ENCODE measurements at places on chromosomes 3 and 15.

- no peak for DNase-seq
Measured at GRCh38 chr15:46441294-46442062, 806.6 kb downstream of the SQOR start.

- no peak for DNase-seq
Measured at GRCh38 chr15:85493260-85493659, 112.9 kb downstream of the AKAP13 start.

DNA sequence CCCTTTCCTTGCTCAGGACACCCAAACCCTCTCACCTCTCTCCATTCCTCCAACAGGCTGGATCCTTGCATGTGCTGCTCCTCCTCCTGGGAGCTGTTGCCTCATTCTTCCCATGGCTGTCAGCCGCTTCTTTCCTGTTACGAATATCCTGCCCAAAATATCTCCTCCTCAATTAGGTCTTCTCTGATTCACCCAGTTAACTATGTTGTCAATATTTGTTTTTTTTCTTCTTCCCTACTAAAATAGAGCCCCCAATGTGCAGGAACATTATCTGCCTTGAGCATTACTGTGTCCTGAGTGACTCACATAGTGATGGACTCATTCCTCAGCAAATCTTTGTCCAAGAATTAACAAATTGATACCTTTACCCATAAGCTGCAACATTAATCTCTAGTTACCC, 357.2 kb downstream of the CLSTN2 start:
- DNase-seq: no peak

DNA sequence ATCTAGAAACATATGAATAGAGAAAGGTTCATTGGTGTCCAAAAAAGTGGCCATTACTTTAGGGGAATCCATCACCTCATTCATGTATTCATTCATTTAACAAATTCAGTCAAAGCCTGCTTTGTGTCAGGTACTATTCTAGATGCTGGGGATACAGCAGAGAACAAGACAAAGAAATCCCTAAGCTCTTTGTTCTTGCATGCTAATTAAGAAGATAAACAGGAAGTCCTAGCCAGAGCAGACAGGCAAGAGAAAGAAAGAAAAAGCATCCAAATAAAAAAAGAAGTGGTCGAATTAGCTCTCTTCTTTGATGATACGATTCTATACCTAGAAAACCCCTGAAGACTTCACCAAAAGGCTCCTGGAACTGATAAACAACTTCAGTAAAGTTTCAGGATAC, 12.4 kb upstream of the ZMAT3 start:
- no peak for DNase-seq

Data from WERI-Rb-1 (cell line).